NCI-H187 treated with DMSO at 0.1 percent for 48 hours (cell line): ENCODE measurements at places on chromosomes 3 and 15.

- DNase-seq, result no peak
Observed at GRCh38 chr3:182201456-182202168, 489.9 kb downstream of the SOX2 start.

DNA sequence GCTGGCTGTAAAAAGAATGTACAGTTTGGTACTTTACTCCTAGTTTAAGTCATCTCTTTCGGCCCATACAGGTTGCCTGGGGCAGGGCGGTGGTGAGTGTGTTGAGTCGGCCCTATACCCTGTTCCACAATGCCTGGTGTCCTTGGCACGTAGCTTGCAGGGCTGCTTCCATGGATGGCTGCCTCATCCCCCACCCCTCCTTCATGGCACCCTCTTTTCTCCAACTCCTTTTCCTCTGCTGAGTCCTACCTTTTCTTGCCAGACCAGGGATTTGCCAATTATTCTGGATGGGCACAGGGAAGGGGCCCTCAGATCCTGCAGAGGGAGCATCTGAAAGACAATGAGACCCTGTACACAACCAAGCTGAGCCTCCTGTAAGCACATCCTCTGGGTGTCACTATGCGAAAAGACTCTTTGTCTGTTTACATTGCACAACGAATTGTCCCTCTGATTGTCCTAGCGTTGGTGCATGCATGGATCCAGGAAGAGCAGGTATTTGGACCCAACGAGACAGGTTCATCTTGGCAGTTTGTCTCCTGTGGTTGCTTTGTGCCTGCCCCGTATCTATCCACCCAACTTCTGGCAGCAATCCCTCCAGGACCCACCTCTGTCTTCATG is 73.6 kb upstream of the CGNL1 start:
- DNase-seq, result no peak

- DNase-seq, result no peak
Observed at GRCh38 chr3:158846803-158847451, 45.1 kb downstream of the MFSD1 start.

- DNase-seq, result no peak
Observed at GRCh38 chr3:142963516-142964448, at the start of gene PAQR9. Gene PAQR9 (minus strand): TSS chr3:142963674. CDS start chr3:142963336, 338 bp downstream.

- no peak for DNase-seq
Observed at GRCh38 chr15:99059010-99059981, 45.6 kb upstream of the SYNM start.

- DNase-seq, result no peak
Observed at GRCh38 chr3:170162630-170163029, 18.9 kb downstream of the PHC3 start.

GRCh38 chr3:50550079-50550736 is 17.3 kb downstream of the C3orf18 start:
- no peak for DNase-seq

- no peak for DNase-seq
Observed at GRCh38 chr15:63243776-63244175, 33.6 kb upstream of the APH1B start.

GRCh38 chr15:101827257-101827656 is 15.3 kb downstream of the OR4F15 start:
- no peak for DNase-seq

DNA sequence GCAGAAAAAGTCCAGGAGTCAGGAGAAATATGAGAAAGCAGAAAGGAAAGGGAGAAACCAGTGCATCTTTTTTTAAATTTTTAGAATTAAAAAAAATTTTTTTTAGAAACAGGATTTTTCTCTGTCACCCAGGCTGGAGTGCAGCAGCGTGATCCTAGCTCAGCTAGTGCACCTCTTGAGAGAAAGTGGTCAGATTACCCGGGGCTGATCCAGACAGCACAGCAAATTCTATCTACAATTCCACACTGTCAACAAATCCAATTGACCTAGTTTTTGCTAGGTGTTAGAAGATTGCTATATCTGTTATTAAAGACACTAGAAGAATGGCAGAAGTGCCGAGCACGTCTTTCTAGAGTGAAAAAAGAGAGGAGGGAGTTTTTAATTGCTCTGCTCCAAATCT is 117.3 kb downstream of the RFTN1 start:
- no peak for DNase-seq

DNA sequence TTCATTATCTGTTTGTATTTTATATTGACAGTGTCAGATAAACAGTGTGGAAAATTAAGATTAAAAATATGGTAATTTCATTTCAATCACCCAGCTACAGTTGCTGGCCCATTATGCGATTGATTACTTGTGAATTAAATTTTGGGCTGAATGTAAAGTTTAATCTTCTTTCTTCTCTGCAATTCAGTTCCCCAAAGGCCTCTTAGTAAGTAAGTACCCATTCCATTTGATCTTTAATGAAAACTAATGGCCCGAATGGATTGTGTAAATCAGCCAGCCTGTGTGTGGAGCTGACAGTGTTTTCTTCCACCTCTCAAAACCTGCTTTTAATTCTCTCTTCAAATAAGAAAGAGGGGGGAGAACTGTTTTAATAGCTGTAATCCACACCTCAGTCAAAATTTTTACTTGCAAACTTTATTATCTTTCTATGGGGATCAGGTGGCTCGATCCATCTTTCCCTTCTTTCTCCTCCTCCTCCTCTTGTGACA is 307.1 kb downstream of the IL20RB start:
- DNase-seq, result no peak

- DNase-seq, result no peak
Observed at GRCh38 chr15:64009798-64010261, 36.5 kb downstream of the DAPK2 start.

- DNase-seq, result no peak
Observed at GRCh38 chr3:83513677-83514076, 1445.1 kb upstream of the CADM2 start.

DNA sequence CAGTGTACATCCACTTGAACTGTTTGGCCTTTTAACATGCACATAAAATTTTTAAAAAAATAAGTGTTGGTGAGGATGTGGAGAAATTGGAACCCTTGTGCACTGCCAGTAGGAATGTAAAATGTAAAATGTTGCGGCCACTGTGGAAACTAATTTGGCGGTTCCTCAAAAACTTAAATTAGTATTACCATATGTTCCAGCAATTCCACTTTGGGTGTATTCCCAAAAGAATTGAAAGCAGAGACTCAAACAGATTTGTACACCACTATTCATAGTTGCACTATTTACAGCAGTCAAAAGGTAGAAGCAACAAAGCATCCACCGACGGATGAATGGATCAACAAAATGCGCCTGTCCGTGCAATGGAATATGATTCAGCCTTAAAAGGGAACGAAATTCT is 55.2 kb upstream of the SEC61A1 start:
- no peak for DNase-seq

GRCh38 chr15:77312523-77312922 is 107.4 kb downstream of the PEAK1 start:
- no peak for DNase-seq

DNA sequence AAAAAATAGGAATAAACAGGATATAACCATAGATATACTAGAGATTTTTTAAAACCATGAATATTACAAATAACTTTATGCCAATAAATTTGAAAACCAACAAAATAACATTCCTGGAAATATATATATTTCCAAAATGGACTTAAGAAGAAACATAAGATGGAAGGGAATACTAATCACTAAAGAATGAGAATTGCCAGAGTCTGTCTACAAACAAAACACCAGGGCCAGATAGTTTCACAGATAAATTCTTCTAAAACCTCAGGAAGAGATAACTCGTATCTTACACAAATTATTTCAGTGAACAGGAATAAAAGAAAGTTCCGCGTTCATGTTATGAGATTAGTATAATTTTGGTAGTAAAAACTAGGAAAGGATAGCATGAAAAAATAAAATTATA is 107.3 kb downstream of the HERC1 start:
- no peak for DNase-seq

DNA sequence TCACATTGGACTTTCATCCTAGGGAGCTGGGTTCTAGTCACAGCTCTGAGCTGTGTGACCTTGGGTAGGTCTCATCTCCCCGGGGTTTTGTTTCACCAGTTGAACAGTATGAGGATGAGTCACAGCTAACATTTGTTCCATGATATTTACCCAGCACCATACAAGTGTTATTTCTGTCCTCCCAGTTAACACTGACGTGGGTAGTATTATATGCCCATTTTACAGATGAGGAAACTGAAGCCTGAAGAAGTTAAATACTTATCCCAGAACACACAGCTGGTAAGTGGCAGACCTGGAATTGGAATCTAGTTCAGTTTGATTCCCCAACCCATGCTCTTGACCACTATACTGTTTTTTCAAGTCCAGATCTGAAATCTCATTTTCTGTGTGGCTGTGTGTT is 908 bp upstream of the RARB start:
- DNase-seq, result no peak

- DNase-seq, result no peak
Observed at GRCh38 chr3:36394176-36394575, 13.9 kb downstream of the STAC start.

DNA sequence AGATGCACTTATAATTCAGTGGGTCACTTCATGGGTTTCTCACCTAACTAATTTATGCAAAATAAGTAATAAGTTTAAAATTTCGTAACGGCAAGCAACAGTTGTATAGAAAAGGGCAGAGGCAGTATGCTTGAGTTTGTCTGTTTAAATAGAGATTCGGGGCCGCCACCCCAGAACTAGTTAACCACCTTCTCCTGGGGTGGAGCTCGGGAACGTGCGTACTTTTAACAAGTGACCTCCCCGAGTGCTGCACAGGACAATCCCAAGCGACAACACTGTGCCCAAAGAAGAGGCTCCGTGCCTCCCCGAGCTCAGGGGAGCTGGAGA is 439 bp downstream of the SSR3 start:
- no peak for DNase-seq

DNA sequence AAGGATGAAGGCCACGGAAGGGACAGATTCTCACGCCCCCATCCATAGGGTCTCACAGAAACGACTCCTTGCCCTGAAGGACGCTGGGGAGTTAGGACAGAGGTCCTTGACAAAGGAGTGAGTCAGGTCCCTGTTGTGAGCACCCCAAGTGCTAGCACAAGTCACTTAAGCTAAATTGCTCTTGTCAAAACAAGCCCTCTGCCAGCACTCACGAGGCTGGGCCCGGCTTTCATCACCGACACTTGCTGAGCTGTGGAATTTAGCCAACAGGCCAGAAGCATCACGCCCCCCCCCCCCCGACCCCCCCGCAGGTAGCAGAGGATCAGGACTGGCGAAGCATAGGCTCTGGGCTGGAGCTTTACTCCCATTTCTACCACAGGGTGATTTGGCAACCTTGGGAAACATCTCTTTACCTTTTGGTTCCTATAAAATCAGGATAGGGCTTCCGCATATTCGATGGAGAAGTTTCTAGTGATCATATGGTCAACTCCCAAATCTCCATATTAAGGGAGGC is 75.4 kb downstream of the ADCY5 start:
- no peak for DNase-seq

DNA sequence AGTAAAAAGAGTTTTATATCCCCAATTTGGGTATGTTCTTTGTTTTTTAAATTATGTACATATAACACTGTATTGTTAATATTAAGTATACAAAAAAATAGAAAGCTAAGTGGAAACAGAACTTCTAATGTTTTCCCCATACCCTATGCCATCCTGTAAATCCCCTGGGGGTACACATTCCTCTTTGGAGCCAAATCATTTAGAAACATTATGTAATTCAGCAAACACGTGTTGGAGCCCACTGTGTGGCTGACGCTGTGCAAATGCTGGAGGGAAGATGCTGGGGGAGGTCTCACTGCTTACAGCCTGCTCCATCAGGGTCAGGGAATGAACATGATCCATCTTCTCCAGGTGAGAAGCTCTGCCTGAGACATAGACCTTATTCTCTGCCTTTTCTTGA is 52.8 kb downstream of the CRTC3 start:
- no peak for DNase-seq

GRCh38 chr3:141368062-141368924 is at the start of gene ZBTB38:
Gene ZBTB38 (plus strand): TSS chr3:141368504. CDS start chr3:141442389, 73,885 bp downstream.
- no peak for DNase-seq

- DNase-seq, result no peak
Observed at GRCh38 chr15:94509259-94509658, 277.9 kb downstream of the MCTP2 start.

- no peak for DNase-seq
Observed at GRCh38 chr15:61871926-61872522, 188.2 kb downstream of the VPS13C start.

DNA sequence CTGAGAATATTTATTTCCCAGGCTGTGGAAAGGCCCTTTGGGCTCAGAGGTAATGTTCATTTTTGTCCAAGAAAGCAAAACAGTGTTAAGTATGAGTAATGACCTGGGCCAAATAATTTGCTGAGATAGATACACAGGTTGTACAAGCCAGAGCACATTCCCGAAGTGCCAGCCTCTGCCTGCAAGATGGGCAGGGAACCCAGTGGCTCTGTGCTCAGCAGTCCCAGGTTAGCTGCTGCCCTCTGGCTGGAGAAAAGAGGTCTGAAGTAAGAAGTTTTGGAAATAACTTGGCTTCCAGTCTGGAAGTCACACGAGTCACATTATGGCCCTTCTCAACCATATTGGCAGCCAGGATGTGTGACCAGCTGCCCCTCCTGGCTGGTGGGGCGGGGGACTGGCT is 20.2 kb downstream of the MYZAP start:
- DNase-seq, result no peak

DNA sequence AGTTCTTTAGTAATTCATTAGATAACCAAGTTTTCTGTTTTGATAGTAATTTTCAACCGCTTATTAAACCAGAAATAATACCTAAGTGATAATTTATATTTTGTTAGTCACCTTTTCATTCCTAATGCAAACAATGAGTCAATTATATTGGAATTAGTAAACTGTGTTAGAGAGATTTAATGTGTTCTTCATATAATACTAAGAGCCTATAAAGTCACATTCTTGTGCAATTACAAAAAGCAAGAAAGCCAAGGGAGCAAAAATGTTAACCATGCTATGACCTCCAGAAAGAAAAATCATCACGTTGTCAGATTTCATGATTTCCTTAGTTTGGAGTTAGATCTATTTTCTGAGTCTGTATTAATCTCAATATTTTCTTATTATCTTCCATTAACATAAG is 108.8 kb upstream of the SAMMSON start:
- no peak for DNase-seq

DNA sequence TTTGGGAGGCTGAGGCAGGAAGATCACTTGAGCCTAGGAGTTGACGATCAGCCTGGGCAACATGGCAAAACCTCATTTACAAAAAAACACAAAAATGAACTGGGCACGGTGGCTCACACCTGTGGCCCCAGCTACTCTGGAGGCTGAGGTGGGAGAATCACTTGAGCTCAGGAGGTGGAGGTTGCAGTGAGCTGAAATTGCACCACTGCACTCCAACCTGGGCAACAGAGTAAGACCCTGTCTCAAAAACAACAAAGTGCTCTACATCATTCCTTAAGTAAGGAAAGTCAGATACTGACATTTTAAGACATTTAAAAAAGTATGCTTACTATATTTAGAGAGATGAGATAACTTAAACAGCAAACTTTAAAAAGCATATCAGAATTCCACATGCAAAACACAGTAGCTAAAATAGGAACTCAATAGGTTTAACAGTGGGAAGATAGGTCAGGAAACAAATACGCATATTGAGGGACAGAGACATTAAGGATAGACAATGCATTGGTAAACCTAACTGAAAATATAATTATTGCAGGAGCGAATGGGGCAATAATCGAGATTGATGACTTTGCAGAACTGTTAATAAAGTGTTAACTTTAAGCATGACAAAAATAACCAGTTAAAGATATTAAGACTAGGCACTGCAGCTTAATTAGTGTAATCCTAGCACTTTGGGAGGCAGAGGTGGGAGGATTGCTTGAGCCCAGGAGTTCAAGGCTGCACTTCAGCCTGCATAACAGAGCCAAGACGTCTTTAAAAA is 32.1 kb downstream of the MORF4L1 start:
- no peak for DNase-seq
